ENCODE measurements at places on chromosomes 2 and 18. TPM values are rescaled to one million over a fixed set of nuclear protein-coding genes. Genes with fewer than 3 reads are reported as not detected.

CHST9 gene
- total RNA-seq, result not detected

COL5A2 gene
- total RNA-seq, result 0.08 TPM

TLX2 gene
- 1.2 TPM for total RNA-seq

MC5R gene
- total RNA-seq, result not detected

RGPD8 gene
- total RNA-seq, result 15.8 TPM

MATN3 gene
- total RNA-seq, result not detected

PRKAG3 gene
- total RNA-seq, result not detected

PSTPIP2 gene
- total RNA-seq, result 23.6 TPM

TDRD15 gene
- total RNA-seq, result not detected

KCNK3 gene
- total RNA-seq, result not detected

REG3A gene
- total RNA-seq, result not detected

GPR35 gene
- 7.6 TPM for total RNA-seq

PID1 gene
- total RNA-seq, result not detected

RUFY4 gene
- 0.64 TPM for total RNA-seq

CTAGE1 gene
- total RNA-seq, result not detected

MSH6 gene
- 123 TPM for total RNA-seq

ORMDL1 gene
- 78.7 TPM for total RNA-seq

Measured in activated T-helper 1 cell treated with anti-CD3 and anti-CD28 coated beads, Interleukin-12 subunit alpha, Interleukin-12 subunit beta, Interleukin-2, Interleukin-4 antibody, amounts not matched to agents 30 ng/mL and 10 ng/mL and 1 ng/mL, durations not matched to agents 14 hours and 24 hours and 36 hours (primary cell).